ENCODE measurements at places on chromosomes 6 and 20.

DNA sequence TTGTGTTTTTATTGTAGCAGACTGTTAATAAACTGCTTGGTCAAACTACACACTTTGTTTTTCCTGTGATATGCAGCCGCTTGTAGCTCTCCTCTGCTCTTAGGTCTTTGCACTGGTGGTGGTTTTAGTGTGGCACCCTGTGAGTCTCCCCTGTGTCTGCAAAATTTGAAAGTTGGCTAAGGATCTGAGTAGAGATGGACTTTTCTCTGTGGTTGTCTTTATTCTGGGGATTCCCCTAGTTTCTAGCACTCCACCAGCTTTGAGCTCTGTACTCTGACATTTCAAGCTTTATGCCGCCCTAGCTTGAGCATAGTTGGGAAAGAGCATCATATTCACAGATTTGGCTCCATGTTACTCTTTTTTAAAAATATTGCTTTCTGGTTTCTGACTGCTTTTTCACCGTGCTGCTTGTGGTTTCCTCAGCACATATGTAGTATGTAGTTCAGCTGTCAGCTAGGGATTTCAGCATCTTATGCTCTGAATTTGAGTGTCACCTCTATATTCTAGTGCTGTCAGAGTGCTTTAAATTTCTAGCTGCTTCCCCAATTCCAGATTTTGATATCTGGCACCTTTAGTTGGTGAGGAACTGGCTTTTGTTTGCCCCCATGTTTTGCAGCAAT lies 25.4 kb downstream of the CDYL start:
- no peak for DNase-seq

- DNase-seq: no peak
Measured at GRCh38 chr6:31614684-31615578, at the start of gene AIF1. Gene AIF1, plus strand, starts transcription at chr6:31615234. Its CDS starts 96 bp downstream, at chr6:31615330.

DNA sequence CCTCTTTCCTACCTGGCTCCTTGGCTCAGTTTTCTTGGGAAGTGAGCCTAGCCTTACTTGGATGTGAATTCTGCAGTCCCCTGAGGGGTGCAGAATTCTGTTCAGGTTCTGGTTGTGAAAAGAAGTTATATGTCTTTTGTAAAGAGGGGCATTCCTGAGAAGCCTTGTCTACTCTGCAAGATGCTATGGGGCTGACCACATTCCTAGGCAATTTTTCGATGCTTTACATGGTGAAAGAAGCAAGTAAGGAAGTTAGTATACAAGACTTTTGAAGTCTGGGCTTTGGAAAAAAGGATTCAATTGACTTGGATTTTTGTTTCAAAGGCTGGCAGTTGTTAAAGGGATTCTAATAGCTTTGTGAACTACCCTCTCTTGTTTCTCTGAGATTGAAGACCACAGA lies 167.9 kb upstream of the STMND1 start:
- DNase-seq: no peak

- DNase-seq: no peak
Measured at GRCh38 chr20:42604998-42605956, 584.4 kb downstream of the PTPRT start.

DNA sequence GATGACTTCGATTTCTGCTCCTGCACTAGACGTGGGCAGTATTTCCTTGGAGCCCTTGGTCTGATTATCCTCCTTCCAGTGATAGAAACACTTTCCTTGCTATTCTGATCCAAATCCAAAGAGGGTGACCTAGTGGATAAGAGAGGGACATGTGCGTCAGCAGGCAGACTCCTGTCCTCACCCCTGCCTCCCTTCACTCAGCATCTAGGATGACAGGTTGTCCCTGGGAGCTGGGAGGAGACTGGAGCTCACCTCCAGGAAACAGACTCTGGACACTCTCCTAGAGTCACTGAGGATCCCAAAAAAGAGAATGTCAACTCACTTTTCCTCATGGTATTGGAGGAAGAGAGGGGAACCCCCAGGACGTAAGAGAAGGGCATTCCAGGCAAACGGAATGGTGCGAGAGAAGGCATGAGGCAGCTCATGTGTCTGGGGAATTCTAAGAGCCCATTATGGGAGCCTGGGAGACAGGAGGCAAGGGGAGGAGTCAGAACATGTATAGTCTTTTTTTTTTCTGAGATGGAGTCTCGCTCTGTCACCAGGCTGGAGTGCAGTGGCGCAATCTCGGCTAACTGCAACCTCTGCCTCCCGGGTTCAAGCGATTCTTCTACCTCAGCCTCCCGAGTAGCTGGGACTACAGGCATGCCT lies 2.2 kb downstream of the C20orf173 start:
- no peak for DNase-seq

DNA sequence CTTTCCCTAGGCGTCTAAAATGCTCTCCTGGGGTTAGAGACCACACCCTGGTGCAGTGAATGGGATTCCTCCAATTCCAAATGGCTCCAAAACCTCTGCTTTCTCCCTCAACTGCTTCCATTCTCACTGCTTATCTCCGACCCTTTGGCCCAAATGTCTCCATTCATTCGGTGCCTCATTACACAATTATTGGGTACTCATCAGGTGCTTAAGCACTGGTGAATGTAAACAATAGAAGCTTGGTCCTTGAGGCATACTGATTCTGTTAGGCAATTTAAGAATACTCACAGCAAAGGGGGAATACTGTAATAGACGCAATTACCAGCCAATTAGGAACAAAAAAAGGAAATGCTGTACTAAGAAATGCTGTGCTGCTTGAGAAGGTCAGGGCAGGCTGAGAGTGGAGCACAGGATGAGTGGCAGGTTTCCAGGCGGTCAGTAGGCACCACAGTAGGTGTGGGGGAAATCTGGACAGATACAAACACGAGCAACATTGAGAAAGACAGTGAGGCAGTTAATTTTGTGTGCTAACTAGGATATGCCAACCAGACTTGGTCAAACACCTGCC lies 23.0 kb downstream of the GMDS start:
- no peak for DNase-seq

- DNase-seq: peak; percentile 56
Measured at GRCh38 chr6:34531580-34532201, 24.4 kb downstream of the SPDEF start.

GRCh38 chr20:40416274-40416673 lies 272.8 kb downstream of the MAFB start:
- no peak for DNase-seq

GRCh38 chr20:4043329-4043728 lies 28.0 kb upstream of the RNF24 start:
- no peak for DNase-seq

DNA sequence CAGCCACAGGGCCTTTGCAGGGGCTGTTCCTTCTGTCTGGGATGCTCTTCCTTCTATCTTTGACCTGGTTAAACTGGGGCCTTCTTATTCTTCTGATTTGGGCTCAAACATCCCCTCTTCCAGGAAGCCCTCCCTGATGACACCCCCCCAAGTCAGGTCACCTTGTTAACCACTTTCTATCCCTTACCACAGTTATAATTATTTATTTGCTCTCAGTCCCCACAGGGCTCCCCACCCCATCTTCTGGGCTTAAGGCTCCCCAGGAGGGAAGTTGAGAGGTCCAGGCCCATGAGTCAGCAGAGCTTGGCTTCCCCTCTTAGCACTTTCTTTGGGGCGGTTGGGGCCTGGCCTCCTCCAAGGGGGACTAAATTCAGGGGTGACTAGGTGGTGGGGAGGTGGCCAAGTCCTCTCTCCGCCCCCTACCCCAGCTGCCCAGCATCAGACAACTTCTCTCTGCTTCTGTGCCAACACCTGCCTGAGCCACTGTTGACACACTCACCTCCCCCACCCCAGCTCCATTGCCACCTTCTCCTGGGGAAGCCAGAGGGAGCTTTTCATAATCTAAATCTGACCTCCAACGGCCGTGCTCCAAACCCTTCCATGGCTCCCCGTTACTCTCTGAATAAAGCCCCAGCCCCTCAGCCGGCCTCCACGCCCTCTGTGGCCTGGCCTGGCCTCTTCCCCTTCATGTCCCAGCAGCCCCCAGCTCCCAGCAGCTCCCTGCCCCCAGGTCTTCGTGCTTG lies 70.0 kb downstream of the CEBPB start:
- no peak for DNase-seq

DNA sequence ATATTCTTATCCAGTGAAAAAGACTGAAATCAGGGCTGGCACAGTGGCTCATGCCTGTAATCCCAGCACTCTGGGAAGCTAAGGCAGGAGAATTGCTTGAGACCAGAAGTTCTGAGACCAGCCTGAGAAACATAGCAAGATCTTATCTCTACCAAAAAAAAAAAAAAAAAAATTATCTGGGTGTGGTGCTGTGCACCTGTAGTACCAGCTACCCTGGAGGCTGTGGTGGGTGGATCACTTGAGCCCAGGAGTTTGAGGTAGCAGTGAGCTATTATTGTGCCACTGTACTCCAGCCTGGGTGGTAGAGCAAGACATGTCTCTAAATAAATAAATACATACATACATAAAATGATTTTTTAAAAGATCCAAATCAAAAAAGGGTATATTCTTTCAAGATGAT lies 6.3 kb downstream of the CALHM6 start:
- DNase-seq: no peak

DNA sequence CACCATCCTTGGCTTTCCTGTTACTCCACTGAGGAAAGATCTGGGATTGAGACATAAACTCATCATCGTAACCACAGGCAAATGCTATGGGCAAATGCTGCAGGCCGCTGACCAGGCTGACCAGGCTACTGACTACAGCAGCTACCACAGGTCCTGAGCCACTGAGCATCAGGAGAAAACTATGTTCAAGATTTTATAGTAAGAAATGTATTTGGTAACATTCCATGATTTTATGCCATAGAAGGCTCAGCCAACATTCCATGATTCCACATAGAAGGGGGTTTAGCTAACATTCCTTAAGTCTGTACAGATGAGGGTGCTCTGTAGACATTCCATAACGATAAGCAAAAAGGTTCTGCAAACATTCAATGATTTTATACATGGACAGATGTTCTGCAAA lies 16.1 kb upstream of the B4GALT5 start:
- DNase-seq: no peak

DNA sequence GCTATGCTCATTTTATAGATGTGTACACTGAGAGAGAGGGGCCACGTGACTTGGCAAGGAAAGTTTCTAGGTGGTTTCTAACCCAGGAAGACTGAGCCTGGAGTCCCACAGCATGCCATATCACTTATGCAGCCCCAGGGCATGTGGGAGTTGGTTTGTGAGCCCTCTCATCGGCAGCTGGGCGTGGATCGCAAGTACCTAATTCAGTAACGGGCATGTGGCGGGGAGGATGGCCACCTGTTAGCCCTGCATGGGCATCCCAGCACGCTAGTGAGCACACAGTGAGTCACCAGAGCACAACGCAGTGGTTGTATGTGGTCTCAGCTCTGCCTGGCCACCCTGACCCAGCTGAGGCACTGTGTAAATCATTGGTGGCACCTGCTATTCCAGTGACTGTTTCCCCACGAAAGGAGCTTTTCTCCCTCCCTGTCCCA lies 88.3 kb downstream of the NINL start:
- DNase-seq: no peak

GRCh38 chr6:123902738-123903313 lies 99.2 kb downstream of the NKAIN2 start:
- no peak for DNase-seq

DNA sequence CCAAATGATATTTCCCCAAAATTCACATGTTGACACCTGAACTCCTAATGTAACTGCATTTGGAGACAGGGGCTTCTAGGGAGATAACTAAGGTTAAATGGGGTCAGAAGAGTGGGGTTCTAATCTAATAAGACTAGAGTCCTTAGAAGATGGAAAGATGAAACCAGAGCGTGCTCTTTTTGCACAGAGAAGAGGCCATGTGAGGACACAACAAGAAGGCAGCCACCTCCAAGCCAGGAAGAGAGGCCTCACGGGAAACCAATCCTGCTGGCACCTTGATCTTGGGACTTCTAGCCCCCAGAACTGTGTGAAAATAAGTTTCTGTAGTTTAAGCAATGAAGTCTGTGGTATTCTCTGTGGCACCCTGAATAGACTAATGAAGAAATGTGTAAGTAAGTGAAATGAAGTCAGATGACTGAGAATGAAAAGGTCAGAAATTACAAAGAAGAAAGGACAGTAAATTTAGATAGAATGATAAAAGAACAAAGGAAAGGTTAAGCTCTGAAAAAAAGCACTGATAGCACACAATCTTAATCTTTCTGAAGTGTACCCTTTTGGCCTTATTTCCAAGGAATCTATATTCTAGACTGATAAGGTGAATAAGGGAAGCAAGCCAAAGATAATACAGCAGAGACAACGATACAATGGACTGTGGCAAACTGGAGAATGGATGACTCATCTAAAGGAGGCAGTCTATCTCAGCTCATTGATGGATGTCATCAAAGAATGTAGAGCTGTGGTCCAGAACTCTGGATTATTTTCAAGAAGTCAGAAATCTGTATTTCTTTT lies 110.4 kb downstream of the MYB start:
- DNase-seq: no peak

- no peak for DNase-seq
Measured at GRCh38 chr20:383889-384288, 3.3 kb downstream of the TRIB3 start.

GRCh38 chr6:106199998-106200397 lies 113.9 kb downstream of the PRDM1 start:
- no peak for DNase-seq

- no peak for DNase-seq
Measured at GRCh38 chr6:14645841-14646240, 528.3 kb downstream of the CD83 start.

DNA sequence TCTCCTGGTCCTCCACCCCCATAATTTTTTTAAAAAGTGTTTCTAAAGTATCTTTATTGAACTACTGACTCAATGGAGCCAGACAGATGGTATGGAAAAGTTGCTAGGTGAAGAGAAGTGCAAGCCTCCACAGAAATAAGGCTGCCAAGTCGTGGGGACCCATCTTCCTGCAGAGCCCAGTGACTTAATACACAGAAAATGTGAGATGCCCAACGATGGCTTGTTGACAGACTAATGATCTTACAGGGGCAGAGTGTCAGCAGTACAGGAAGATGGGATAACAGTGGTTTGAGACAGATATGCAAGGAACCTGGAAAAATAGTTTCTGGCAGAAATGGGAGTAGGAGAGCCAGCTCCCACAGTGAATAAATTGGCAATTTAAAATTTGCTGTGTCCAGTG lies 43.3 kb downstream of the FYN start:
- no peak for DNase-seq

GRCh38 chr6:142304241-142304640 lies 2.4 kb downstream of the ADGRG6 start:
- DNase-seq: no peak

GRCh38 chr6:144953552-144954240 lies 668.6 kb downstream of the UTRN start:
- DNase-seq: no peak

- no peak for DNase-seq
Measured at GRCh38 chr6:41396335-41396734, 60.9 kb downstream of the NCR2 start.

DNA sequence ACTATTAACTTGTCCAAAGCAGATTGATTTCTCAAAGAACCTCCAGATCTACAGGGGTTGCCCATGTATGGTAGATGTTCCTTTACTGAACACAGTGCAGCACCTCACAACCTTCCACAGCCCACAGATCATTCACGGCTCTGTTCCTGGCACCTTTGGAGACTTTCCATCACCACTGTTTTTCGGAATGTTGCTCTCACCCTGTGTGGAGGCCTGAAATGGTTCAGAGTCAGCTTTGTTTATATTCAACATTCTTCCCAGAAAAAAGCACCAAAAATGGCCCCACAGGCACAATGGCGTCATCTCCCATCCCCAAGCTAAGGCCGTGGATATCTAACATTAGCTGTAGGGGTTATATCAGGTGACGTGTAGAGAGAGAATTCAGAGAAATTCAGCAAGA lies 74.7 kb downstream of the DHX35 start:
- no peak for DNase-seq
